ENCODE measurements at places on chromosomes 5 and 9. TPM values are rescaled to one million over a fixed set of nuclear protein-coding genes. Genes with fewer than 3 reads are reported as not detected.

DNA sequence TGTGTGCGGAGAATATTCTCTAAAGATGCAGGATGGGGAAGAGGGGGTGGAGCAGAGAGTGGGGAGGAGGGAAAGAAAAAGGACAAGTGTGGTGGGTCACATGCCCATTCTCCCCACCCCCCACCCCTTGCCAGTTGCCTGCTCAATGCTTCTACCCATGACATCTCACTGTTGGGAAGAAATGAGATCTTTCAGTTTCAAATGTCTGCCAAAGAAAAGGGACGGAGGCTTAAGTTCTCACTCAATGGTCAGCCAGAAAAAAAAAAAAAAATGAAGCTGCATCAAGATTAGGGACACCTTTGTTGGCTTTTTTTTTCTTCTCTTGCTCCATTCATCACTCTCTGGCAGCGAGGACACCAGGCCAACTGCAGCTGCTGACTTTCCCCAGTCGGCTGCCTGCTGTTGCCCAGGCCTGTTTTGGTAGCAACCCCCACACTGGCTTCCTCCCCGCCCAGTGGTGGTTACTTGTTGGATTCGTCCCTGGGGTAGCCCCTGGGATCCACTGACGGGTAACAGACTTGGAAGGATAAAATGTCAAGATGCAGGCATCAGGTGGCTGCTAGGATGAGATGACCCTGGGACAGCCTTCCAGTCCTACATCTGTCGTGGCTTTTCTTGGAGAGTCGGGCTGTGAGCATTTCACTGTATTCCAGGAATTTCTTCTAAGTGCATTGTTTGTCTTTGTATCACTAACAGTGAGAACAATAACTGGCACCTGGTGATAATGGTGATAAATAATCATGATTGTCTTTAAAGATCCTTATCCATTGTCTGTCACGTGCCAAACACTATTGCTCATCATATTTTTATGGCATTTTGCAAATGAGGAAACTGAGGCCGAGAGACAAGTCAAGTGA is 9.1 kb downstream of the WWC1 start:
- no peak for DNase-seq

Gene EQTN
- 0.78 TPM for total RNA-seq

Gene IFNK
- not detected for total RNA-seq

- DNase-seq, result no peak
Observed at GRCh38 chr9:133791735-133792649, 53.8 kb upstream of the SARDH start.

Gene PCDHGB3
- 9.7 TPM for total RNA-seq

Gene CDH9
- total RNA-seq, result not detected

DNA sequence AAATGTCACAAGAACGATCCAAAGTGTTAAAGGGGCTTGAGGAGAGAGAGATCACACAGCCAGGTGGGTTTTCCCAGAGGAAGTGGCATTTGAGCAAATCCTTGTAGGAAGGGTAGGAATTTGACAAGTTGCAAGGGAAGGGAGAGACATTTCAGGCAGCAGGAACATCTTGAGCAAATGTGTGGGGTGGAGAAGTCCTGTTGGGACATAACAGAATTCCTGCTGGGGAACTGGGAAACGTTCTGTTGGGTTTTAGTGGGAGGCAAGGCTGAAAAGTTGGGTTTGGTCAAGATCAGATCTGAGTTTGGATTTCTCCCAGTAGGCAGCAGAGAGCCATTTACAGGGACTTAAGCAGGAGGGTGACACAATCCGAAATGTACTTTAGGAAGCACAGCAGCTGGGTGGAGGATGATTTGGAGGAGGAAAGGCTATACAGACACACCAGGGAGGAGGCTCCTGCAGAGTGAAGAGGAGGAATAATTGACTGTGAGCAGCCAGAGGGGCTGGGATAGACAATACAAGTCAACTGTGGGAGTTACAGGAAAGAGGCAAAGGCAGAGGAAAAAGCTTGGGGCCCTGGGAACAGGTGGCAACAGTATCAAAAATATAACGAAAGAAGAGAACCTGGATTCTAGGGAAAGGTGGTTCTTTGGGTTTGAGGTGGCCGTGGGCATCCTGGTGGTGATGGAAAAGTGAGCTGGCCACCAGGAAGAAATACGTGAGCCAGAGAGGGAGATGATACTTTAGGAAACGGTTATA is 3.1 kb upstream of the ZSWIM6 start:
- DNase-seq, result no peak

- DNase-seq, result no peak
Observed at GRCh38 chr5:123455640-123456039, 32.4 kb upstream of the CEP120 start.

Gene SPINK13
- total RNA-seq, result not detected

DNA sequence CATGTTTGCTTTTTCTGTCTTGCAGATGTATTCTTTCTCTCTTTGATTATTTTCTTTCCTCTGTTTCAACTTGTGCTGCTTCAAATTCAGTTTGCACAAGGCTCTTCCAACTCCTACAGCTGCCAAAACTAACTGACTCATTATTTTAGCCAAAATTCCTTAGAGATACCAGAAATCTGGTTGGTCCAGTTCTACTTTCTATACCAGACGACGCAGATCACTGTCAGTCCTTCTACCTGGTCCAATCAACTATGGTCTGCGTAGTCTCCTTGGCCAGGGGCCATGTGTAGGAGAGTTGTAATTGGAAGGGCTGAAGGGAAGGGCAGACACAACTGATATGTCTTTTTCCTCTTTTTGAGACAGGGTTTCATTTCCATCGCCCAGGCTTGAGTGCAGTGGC is 51.9 kb upstream of the JAK2 start:
- DNase-seq, result no peak

GRCh38 chr5:19927919-19928318 is 60.1 kb downstream of the CDH18 start:
- DNase-seq, result no peak

Gene OTP
- not detected for total RNA-seq

- no peak for DNase-seq
Observed at GRCh38 chr5:168227001-168227400, 64.4 kb upstream of the WWC1 start.

DNA sequence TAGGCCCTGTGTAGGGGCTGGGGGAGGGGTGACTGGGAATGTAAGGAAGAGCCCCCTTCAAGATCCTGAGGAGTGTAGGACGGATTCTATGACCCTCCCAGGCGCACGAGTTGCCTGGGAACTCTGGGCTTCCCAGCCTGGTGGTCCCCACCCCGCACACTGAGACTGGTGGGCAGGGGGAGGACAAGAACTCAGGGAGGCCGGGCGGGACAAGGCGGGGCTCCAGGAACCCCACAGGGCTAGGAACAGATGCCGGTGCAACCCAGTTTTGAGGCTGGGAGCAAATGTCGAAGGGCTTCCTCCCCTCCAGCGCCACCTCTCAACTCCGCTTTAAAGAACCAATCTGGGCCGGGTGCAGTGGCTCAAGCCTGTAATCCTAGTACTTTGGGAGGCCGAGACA is 1.3 kb upstream of the VDAC1 start:
- DNase-seq, result no peak

DNA sequence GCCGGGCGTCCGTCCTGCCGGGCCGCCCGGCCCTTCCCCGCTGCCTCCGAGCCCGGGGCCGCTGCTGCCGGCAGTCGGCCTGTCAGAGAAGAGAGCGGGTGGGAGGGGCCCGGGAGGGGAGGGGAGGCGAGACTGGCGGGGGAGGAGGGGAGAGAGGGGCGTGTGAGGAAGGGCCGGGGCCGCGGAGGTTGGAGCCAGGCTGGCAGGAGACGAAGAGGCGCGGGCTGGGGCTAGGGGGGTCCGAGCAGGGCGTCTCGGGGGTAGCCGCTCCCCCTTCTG is 570 bp downstream of the CREBRF start:
- DNase-seq, result peak; percentile 95

GRCh38 chr5:82894716-82895115 is 182.5 kb downstream of the TMEM167A start:
- no peak for DNase-seq

DNA sequence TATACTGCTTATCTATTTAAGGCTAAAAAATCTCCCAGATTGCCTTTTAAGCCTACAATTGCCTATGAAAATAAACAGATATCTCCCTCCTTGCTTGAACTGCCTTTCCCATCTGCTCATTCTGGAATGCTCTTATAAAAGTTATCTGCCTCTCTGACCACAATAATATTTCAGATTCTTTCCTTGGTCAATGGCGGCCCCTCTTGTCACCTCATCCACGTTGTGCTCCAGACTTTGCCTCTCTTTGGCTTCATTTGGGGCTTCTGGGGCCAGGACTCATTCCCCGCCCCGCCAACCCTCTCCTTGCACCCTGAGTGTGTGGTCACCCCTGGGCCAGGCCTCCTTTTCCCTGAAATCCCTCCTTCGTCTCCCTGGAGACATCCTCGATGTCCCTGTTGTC is 110.0 kb upstream of the RPS23 start:
- DNase-seq, result no peak

Gene SSNA1
- total RNA-seq, result 37.4 TPM

DNA sequence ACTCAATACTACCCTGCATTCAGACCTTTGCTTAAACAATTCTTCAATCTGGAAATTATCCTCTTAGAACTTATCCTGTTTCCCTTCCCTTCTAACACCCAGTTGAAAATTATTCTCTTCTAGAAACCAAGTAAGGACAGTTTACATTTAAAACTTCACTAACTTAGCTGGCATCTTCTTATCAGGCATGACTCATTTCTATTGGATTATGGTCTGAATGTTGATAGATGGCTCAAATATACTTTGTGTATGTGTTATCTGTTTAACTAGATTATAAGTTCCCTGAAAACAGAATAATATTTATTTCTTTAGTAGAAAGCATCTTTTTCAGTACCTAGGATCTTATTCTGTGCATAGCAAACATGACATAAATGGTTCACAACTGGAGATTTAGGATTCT is 161.9 kb downstream of the PPP2R2B start:
- no peak for DNase-seq

DNA sequence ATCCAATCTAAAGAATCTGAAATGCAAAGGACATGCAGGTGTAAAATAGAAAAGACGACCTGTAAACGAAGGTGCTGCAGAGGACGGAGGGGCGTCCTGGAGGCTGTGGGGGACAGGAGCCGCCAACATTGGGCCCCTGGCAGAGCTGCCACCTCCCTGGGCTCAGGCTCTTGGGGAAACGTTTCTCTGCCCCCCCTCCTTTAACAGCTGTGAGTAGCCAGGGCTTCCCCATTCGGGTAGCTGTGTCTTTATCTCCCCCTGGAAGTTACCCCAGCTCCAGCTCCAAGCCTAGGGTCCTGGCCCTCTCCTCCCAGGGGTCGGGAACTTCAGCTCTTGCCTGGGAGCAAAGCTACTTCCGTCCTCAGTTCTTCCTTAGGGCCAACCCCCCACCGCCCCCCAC is 51.5 kb downstream of the PSD2 start:
- DNase-seq, result peak; percentile 28

DNA sequence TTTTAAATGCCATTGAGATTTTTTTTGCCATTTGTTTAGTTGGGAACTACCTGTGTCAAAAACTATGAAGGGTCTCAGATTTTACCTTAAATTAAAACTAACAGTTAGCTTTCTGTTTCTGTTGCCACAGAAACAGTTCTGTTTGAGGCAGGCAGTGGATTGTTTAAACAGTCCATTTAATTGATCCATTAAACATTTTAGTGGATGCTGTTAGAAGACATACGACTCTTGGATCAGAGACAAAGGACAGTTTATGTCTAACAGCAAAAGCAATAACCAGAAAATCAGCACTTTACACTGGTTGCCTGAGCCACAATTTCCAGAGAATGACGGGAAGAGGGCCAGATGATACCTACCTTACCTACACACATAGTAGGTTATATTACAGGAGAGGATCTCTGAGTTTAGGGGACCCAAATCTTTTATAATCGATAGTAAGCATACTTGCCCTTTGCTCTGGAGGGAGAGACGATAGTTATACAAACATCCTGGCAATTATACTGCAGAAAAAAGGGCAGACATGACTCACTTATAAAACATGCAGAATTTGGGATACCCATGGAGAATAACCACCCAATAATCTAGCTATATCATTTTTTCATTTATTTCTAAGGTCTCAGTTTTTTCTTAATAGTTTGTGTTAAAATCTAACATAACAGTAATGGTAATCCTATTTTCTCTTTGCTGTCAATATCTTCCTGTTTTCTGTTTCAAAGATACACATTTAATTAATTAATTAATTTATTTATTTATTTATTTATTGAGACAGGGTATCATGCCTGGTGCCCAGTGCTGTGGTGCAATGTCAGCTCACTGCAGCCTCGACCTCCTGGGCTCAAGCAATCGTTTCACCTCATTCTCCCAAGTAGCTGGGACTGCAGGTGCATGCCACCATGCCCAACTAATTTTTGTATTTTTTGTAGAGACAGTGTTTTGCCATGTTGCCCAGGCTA is 136.7 kb upstream of the TNFAIP8 start:
- no peak for DNase-seq

GRCh38 chr9:72048850-72049249 is 11.6 kb downstream of the C9orf57 start:
- no peak for DNase-seq

DNA sequence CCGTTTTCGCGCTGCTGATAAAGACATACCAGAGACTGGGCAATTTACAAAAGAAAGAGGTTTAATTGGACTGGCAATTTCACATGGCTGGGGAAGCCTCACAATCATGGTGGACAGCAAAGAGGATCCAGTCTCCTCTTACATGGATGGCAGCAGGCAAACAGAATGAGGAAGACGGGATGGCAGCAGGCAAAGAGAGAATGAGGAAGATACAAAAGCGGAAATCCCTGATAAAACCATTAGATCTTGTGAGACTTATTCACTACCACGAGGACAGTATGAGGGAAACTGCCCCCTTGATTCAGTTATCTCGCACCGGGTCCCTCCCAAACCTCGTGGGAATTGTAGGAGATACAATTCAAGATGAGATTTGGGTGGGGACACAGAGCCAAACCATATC is 95.0 kb downstream of the OSTF1 start:
- DNase-seq, result no peak

DNA sequence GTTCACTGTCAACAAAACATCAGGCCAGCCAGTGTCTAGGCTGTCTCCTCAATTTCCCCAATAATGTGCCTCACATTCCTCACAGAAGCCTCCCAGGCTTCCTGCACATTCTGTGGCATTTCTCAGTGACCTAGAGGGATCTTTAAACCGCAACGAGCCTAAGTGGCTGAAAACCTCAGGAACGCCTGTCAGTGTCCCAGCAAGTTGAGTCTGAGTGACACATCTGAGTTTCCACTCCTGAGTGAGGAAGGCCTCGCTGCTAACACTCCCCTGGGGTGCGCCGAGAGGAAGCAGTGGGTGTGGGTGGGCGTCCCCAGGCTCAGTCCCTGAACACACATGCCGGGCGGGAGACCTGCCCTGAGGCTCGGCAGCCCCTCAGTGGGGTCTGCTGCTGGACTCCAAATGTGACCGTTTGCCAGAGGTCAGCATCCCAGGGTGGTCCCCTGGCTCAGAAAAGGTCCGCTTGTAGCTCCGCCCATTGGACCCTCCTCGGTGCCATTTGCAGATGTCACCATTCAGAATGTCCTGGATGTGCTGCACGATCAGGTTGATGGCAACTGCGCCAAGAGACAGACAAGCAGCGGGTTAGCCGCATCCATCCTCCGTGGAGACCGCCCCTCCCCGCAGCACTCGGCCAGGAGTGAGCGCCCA is 6.3 kb downstream of the UCK1 start:
- no peak for DNase-seq

- DNase-seq, result no peak
Observed at GRCh38 chr5:71836084-71836483, 117.0 kb downstream of the CARTPT start.
